ENCODE measurements at places on chromosomes 1 and 21.
A peak's percentile ranks its signal among the peaks of the same experiment; 100 is the strongest.

- DNase-seq = no peak
Observed at GRCh38 chr1:61842036-61842435, 99.8 kb downstream of the PATJ start.

DNA sequence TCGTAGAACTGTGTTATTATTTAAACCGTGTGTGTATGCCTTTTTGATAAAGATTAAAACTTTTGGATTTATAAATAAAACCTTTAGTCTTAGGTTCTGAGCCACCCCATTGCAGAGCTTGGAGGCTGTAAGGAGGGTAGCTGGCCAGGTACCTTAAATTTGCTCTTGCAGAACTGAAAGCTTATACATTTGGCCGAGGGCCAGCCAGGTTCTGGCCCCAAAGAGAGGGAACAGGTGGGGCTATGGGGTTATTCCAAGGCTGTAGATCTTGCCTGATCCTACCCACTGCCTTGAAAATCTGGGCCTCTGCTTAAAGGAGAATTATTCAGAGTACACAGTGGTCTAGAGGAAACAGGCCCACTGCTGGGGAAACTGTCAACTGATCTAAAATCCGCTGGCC lies 59.6 kb downstream of the CAMK2N1 start:
- no peak for DNase-seq

DNA sequence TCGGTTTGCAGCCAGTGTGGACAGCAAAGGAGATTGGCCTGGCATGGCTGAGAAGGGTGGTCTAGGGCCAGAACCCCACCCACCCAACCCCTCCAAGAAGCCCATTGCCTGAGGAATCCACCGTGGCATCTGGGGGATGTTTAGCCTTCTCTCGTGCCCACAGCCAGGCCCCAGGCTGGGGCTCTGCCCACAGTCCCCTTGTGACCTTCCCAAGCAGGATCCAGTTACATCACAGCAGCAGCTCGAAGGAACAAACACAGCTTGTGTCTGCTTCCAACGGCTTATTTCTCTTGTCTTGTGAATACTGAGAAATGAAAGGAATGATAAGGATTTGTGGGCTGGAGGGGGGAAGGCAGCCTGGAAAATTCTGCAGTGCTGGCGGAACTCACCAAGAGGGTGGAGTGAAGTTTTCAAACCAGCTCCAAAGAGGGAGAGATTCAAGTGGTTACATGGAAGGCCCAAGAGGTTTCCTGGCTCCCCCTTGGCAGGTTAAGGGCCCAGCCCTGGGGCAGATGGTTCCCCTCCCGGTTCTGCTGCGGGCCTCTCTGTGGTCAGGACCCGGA lies 61.6 kb downstream of the DHRS3 start:
- DNase-seq = no peak

- DNase-seq = peak; percentile 94
Observed at GRCh38 chr1:179365342-179366092, at the start of gene AXDND1. TSS of gene AXDND1 (plus strand) at chr1:179365971. CDS start at chr1:179366510, 539 bp downstream.

DNA sequence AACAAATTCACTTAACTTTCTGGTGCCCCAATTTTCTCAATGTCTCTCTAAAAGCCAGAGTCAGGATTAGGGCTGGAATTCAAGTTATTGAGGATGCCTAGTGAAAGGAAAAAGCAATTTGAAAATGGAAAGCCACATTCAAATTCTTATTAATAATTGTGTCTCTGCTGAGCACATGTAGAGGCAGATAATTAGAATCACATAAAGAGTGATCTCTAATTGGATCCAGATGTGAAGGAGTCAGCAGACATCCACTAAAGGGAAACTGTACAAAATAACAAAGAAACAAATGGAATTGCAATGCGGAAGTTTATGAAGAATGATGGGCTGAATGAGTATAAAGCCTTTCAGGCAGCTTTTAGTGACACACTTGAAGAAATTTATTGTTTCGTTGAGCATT lies 482.6 kb downstream of the TTLL7 start:
- DNase-seq = no peak

DNA sequence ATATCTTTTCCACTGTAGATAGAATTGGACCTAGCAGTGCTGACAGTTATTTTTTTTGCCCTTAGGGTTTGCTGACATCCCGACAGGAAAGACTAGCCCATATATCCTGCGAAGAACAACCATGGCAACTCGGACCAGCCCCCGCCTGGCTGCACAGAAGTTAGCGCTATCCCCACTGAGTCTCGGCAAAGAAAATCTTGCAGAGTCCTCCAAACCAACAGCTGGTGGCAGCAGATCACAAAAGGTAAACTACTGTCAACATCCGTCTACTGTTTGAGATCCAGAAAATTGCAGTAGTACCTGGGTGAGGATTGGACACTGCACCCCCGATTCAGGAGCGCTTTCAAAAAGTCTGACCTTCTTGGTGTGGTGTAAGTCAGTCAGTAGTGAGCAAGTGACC lies 55.8 kb downstream of the CENPF start:
- DNase-seq = no peak

DNA sequence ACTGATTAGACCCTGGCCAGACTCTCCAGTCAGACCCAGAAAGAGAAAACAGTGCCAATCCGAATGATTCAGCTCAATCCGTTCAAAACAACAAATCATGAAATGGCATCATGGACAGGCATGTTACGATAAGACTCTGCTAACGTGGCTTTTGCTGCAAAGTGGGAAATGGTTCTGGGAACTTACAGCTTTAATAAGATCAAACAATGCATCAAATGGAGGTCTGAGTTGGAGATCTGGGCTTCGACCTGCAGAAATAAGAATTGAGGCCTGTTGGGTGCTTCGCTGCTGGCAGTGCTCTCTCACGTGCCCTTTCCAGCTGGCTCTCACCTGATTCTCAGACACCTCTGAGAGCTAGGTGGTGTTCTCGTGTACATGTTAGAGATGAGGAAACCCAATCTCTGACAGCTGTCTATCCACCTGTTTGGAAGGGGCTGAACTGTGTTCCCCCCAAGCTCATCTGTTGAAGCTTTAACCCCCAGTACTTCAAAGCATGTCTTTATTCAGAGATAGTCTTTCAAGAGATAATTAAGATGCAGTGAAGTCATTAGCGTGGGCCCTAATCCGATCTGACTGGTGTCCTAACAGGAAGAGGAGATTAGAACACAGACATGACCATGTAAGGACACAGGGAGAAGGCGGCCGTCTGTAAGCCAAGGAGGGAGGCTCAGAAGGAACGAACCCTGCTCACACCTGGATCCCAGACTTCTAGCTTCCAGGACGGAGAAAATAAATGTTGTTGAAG lies 45.5 kb upstream of the ETS2 start:
- no peak for DNase-seq

- DNase-seq = no peak
Observed at GRCh38 chr1:168470901-168471431, 72.8 kb downstream of the XCL2 start.

DNA sequence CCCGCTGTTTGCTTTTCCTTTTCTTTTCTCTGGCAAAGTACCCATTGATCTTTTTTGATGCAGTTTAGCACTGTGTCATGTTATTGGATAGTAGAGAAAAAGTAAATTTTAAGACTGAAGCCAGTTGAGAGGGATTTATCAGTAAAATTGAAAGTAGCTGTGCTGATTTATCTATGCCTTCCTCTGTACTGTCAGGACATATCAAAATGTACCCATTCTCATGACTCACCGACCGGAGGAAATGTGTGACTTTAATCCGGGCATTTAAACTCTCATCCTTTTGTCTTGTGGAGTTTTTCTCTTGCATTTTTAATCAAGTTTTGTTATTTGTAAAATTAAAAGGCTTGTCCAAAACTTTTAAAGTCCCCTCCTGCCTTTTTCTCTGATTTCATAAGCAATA lies 276.6 kb upstream of the FMN2 start:
- no peak for DNase-seq

DNA sequence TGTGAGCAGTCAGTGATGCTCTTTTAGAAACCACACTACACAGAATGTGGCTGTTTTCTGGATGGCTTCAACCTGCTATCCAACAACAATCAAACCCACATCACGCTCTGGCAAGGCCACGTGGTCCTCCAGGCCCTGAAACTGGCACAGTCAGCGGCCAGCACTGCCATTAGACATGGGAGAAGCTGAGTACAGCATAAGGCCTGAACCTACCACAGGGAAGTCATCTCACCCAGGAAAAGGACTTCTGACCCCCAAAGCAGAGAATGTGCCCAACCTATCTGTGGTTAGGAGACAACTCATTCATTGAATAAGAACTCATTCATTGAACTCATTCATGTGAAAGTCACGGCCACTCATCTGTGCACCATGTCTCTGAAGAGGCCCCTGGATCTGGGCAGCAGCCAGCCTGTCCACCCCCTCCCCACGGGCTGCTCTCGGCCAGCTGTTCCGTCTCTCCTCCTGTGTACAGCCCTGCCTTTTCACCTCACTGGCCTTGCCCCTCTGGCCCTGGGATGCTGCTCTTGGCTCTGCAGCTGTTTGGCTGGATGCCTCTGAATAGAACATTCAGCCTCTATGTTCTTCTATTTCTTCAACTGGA lies 41.1 kb downstream of the C1orf198 start:
- DNase-seq = no peak

DNA sequence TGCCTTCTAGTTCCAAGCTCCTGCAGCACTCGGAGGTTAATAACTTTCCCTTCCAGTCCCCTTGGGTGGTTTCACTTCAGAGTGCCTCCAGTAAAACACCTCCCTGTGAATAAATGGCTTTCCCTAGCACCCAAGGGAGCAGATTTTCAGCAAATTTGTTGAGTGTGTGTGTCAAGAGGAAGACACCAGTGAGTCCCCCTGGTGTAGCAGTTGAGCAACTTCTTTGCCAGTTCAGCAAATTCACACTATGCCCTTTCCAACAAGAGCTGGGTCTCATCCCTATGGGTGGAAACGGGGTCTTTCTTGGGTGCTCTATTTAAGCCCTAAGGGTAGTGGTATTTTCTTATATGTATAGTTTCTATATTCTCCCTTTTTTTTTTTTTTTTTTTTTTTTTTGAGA lies 806 bp upstream of the AADACL4 start:
- no peak for DNase-seq

DNA sequence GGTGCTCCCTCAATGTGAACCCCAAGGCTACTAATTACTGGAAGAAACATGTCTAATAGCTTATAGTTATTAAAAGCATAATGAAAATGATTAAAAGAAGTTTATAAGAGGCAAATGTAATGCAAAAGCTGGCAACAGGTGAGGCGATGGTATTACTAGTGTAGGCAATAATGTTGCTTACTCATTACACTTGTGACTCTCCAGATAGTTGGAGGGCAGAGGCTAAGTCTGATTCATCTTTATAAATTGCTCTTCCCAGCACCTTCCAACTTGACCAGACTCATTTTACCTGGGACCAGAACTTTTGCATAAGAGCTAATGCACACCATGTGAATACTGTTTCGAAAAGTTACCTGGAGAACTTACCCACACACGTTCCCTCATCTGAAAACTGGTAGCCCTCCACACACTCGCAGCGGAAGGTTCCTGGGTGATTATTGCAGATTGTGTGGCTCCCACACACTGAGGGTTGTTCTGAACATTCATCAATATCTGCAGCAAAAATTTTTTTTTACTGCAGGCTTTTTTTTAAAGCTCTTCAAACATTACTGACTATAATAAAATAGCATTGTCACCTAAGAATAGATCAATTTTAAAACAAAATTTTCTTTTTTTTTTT lies 48.0 kb downstream of the NID1 start:
- DNase-seq = no peak

GRCh38 chr1:24969596-24970398 lies 39.7 kb upstream of the RUNX3 start:
- DNase-seq = no peak

- no peak for DNase-seq
Observed at GRCh38 chr1:52360595-52360968, 5.4 kb downstream of the CC2D1B start.

DNA sequence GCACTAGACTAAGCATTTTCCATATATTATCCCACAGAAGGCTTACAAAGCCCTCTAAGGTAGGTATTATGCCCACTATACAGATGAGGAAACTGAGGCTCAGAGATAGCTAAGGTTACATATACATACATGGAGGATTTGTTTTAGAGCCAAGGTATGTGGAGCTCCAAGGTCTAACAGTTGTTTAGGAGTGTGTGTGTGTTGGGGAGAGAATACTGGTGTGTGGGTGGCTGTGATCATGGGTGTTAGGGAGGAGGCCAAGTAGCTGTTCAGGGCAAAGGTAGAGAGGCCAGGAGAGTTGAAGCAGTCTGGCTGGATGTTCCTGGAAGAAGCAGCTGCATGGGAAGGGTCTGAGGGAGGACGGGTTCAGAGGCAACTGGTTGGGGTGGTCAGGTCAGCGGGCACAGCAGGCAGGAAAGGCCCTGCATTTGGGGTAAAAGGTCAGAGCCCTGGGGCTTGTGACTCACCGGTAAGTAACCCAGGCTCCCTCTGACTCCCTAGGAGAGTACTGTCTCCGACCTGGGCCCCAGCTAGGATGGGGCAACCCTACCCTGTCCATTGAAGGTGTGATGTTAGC lies 5.1 kb upstream of the LDLRAP1 start:
- no peak for DNase-seq

GRCh38 chr1:222761083-222761482 lies 24.1 kb downstream of the FAM177B start:
- DNase-seq = no peak

- DNase-seq = no peak
Observed at GRCh38 chr1:9069326-9070100, at the start of gene SLC2A5. TSS of gene SLC2A5 (minus strand) at chr1:9069635. CDS start at chr1:9069536, 99 bp downstream.

DNA sequence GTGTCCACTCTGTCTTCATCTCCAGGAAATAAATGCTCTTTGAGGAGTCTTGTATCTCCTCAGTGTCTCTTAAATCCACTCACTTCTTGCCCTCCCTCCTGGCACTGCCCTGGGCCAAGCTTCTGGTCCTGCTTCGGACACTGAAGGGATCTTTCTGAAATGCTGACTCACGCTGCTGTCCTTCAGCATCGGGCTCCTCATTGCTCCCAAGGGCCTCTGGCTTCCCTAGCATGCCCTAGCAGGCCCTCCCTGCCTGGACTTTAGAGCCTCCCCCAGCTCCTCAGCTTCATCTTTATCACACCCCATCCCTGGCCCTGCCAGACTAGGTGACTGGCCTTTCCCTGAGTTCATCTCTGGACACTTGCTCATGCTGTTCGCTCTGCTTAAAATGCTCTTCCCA lies 96.6 kb downstream of the FOXD2 start:
- no peak for DNase-seq

DNA sequence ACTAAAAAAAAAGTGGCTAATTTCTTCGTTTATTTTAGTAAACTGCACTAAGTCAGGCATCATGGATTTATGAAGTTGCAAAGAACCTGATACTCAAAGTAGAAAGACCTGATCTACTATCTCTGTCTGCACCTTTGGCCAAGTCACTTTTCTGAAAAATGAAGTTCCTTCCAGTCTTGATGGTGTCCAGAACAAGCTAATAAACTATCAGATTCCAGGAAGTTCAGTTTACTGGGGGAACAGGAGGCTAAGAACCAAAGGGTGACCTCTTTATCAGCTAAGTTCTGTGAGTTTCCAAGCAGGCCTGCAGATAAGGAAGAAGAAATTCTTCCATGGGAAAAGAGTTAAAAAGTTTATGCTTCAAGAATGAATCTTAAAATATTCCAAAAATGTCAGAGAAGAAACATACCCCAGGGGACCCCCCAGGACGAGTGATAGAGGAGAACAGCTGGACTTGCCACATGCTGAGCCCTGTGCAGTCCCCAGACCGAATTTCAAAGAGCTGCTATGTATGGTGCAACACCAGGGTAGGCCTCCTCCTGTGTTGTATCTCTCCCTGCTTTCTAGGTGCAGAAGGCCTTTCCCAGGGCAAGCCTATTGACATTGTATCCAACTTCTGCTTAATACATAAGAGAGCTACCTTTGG lies 72.8 kb upstream of the FGGY start:
- DNase-seq = no peak

Data from CD4-positive, alpha-beta memory T cell (primary cell).